ENCODE measurements at places on chromosomes 3 and 15.

GRCh38 chr3:4581498-4581897 lies 88.3 kb downstream of the ITPR1 start:
- DNase-seq = no peak

DNA sequence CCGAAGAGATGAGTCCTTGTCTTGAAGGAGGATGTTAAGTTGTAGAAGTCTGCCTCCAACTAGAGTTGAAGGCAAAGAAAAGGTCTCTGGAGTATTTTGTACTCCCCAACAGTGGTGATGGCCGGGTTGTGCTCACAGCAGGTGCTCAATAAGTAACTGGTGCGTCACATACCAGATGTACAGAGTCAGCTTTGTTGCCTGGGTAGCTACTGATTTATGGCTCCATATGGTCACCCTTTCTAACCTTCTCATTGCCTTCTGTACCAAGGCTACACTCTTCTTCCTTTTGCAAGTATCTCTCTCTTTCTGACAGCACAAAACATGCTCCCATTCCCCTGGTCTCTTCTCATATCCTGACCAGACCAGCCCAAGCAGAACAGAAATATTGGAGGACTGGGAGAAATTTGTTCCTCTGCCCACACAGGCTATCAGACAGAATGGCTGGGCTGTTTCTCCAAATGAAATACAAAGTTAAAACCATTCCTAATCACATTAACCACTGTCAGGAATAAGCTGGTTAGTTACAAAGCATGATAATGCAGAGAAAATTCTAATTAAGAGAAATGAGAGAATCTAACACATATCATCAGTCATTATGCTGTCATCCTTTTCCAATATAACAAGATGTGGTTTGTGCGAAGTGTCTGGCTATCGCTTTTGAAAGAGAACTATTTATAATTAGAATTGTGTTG lies 150.1 kb upstream of the LRRN1 start:
- no peak for DNase-seq

DNA sequence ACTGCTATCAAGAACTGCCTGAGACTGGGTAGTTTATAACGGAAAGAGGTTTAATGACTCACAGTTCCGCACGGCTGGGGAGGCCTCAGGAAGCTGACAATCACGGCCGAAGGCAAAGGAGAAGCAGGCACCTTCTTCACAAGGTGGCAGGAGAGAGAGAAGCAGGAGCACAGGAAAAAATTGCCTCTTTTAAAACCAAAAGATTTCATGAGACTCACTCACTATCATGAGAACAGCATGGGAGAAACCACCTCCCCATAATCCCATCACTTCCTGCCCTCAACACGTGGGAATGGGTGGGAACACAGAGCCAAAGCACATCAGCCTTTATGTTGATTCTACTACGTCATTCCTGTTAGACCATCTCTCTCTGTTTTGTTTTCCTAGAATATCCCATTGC lies 650.9 kb upstream of the SEMA6D start:
- no peak for DNase-seq

GRCh38 chr3:176930942-176931341 lies 266.3 kb downstream of the TBL1XR1 start:
- no peak for DNase-seq

DNA sequence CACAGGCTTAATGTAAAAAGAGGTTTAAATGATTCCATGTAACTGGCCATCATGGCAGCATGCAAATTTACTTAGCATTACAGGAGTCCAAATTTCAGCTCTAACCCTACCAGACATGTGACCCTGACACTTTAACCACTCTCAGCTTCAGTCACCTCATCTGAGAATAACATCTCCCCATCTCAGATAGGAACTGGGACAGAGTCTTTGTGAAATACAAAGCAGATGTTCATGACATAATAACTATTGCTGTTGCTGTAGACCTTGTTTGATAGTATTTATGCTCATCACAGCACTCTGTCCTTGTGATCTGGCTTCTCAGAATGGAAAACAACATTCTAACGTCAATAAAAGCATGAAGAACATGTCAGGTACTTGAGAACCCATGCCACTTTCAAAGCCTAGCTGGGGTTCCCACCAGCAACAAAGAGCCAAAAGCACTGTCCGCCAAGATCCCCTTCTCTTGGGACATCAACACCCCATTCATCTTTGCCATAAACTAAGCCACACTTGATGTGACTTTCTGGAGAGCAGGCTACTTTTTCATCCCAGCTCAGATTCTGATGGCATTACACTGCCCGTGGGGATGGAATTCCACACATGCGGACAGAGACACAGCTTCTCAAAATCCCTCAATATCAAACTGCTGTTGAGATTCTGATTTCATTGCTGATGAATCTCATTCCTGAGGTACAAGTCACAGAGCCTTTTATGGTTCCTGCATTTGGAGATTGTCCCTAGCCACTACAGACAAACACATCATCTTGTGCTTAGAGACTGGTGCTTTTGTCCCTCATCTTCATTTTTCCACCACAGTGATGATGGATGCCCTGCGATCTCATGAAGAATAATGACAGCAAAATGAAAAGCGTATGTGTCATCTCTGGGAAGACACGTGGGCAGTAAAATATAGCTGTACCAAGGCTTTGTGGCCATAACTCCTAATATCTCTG lies 202.7 kb downstream of the TNIK start:
- peak; percentile 24 for DNase-seq

GRCh38 chr3:186664506-186664905 lies 1.3 kb upstream of the HRG start:
- no peak for DNase-seq

- DNase-seq = no peak
These were observed 78.1 kb downstream of the PDE8A start for GRCh38 chr15:85059734-85060133.

GRCh38 chr3:53044371-53044710 lies 1.5 kb downstream of the SFMBT1 start:
- DNase-seq = no peak

GRCh38 chr3:145704020-145704419 lies 457.0 kb downstream of the PLOD2 start:
- no peak for DNase-seq

GRCh38 chr15:63389902-63390670 lies 8.4 kb upstream of the CA12 start:
- no peak for DNase-seq

DNA sequence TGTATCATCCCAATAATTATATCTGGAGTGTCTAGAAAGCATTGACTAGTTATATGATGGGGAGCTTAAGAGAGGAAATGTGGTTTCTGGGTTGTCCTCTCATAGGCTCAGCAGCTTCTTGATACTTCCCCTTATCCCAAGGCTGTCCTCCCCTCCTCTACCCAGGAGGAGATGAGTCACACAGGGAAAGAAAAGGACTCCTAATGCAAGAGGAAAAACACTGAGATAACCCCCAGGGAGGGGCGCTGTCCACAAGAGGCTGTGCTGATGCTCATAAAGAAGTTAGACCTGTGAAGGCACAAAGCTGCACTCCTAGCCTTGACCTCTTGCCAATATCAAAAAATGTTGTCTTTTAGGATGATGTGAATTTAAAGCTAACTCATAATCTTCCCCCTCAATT lies 28.8 kb upstream of the GYG1 start:
- DNase-seq = no peak

DNA sequence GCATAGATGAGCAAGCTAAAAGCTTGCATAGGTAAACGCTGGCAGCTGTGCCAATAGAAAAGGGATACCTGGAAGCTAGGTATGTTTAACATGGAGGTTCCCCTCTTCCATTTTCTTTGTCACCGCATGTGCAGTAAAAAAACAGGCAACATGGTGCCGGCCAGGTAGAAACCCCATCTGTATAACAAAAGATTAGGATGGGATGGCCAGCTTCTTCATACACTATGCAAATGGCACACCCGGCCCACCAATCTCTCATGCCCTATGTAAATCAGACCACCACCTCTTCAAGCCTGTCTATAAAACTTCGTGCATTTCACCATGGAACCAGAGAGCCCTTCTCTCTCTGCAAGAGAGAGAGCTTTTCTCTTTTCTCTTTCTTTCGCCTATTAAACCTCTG lies 224.3 kb upstream of the P2RY1 start:
- no peak for DNase-seq

- no peak for DNase-seq
These were observed 138.8 kb upstream of the PLXND1 start for GRCh38 chr3:129745253-129745652.

DNA sequence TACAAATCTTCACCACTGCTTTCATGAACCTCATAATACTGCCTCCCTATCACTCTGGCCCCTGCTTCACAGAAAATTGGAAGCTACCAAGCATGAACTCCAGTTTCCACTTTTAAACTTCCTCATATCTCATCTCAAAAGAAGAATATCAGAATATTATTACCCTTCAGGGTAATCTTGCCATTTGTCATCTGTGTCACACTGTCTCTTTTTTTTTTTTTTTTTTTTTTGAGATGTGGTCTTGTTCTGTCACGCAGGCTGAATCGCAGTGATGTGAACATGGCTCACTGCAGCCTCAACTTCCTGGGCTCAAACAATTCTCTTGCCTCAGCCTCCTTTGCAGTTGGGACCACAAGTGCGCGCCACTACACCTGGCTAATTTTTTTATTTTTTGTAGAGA lies 80.4 kb upstream of the TCF12 start:
- no peak for DNase-seq

- DNase-seq = no peak
These were observed 116.8 kb downstream of the ZNF280D start for GRCh38 chr15:56616551-56616950.

DNA sequence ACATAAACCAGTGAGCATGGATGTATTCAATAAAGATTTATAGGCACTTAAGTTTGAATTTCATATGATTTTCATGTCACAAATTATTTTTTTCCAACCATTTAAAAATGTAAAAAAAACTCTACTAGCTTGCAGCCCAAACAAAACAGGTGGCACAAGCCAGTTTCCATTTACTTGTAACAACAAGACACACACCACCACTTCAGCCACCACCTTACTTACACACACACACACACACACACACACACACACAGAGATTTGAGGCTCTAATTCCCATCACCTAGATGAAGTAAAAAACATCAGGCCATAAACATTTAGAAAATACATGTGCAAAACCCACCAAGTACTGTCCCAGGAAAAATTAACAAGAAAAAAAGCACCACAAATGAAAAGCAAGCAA lies 25.3 kb downstream of the MYO9A start:
- no peak for DNase-seq

GRCh38 chr3:16868513-16868912 lies 16.2 kb upstream of the PLCL2 start:
- DNase-seq = no peak

GRCh38 chr3:152760591-152760990 lies 74.3 kb upstream of the P2RY1 start:
- no peak for DNase-seq

DNA sequence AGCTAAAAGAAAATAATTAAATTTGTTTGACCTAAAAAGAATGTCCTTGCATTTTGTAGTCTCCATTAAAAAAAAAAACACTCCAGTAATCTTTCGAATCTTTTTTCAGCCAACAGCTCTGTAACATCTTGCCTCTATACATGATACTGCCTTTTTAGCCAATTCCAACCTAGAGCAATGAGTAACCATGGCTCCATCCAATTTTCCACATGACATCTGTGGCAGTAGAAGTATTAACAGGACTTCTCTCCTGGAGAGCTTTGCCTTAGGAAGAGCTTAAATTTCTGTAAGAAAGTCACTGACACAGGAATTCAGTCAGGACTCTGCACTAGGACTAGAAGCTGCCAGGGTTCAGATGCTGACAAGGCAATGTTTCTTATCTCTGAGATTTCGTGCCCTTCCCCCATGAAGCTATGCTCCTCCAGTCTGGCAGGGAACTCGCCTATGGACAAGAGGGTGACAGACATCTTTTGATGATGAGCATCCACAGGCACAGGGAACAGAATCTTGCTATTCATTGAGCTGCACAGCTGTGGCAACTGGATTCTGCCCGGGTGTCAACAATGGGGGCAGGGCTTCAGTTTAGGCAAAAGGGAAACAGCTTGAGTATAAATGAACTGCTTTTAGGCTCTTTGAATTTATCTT lies 81.8 kb downstream of the ALCAM start:
- DNase-seq = no peak
